ENCODE measurements at places on chromosomes 2 and 18.

- DNase-seq: peak; percentile 42
Observed at GRCh38 chr2:69770193-69770702, 28.3 kb downstream of the ANXA4 start.

DNA sequence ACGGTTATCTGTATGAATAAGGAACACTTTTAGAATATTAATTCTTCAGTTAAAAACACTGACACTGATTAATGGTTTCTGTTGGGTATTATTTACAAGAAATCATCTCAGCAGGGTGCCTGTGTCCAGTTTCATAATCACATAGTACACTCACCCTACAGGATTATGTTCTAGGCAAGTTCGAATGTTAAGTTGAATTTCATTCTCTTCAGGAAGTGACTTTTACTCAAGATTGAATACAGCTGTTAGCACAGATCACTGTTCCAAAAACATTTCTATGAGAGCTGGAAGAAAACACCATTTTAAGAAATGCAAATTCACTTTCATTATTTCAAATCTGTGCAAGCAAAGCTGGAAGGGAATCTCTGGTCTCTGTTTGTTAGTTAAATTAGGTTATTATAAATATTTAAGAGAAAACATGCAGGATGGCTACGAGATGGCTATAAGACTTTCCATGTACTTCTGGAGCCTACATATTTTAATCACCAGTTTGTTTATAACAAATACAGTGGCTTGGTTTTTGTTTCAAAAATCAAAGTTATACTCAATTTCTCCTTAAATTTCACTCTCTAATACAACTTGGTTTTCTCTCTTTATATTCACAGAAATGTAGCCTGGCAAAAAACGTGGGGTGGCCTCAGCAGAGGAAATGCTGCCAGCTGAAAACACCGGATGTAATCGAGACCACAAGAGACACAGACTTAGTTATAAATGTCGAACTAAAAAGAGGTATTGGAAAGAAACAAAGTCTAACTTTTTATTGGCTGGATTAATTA, 65.8 kb downstream of the RBMS1 start:
- peak; percentile 42 for DNase-seq

GRCh38 chr2:239961662-239962613, 63.2 kb downstream of the NDUFA10 start:
- DNase-seq: no peak

- no peak for DNase-seq
Observed at GRCh38 chr2:9213477-9214051, 7.0 kb downstream of the ASAP2 start.

DNA sequence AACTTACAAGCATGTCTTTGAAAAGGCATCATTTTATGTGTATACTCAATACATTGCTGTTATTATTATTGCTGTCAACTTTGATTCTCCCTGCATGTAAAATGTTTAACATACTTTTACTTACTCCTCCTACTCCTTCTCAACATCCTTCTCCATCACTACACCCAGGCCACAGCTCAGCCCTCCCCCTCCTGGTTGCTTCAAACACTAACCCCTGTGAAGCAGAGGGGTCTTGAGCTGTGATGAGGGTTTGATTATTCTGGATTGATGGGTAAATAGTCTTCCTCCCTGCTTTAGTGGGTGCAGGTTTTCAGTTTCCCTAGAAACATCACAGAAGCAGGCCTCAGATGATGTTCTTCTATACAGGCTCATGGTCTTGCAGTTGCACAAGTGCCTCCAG, 221.0 kb downstream of the OSR1 start:
- no peak for DNase-seq

DNA sequence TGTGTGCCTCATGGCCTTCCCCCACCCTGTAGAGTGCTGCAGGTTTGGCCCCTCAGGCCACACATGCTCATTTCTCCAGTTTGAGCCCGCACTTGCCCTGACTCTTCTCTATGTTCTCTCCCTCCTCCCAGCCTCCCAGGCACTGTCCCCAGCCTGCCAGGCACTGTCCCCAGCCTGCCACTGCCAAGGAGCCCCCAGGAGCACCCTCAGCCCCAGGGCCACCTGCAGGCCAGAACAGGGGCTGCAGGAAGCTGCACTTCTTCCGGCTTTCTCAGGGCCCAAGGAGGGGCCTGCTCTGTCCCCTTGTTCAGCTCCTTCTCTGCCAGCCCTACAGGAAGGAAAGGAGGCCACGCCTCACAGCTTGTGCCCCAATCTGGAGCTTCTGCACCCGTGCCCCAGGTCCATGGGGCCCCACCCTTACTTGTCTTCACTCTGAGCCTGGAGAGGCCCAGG, 31.6 kb downstream of the CYP26B1 start:
- DNase-seq: no peak

DNA sequence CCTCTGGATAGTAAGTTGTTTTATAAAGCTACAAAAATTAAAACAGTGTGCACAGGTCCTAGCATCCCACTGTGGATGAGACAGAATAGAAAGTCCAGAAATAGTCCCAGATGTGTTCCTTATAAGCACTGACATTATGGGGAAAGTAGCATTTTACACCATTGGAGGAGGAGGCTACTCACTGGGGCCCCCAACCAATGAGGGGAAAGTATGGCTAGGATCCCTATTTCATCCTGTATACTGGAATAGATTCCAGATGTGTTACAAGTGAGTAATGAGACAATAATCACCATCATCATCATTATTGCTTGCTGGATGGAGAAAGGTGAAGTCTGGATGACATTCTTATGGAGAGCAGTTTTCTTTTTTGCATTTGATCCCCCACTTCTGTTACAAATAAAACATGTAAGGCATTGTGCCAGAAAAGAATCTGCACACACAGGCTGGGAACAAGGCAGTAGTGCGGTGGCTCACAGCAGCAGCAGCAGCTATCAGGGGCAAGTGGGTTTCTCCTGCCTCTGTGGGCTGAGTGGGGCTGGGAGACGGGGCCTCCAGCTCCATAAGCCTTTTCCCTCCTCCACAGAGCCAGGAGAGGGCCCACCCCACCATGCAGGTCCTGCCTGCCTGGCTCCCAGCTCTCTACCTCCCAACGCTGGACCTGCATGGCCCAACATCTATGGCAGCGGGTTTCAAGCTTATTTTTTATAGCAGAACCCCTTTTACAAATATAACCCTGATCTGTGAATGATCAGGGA, 5.0 kb downstream of the ARID5A start:
- DNase-seq: no peak

GRCh38 chr2:110115291-110116032, at the start of gene MALL:
Gene MALL (minus strand): TSS chr2:110115822. CDS start chr2:110115792, 30 bp downstream.
- no peak for DNase-seq

DNA sequence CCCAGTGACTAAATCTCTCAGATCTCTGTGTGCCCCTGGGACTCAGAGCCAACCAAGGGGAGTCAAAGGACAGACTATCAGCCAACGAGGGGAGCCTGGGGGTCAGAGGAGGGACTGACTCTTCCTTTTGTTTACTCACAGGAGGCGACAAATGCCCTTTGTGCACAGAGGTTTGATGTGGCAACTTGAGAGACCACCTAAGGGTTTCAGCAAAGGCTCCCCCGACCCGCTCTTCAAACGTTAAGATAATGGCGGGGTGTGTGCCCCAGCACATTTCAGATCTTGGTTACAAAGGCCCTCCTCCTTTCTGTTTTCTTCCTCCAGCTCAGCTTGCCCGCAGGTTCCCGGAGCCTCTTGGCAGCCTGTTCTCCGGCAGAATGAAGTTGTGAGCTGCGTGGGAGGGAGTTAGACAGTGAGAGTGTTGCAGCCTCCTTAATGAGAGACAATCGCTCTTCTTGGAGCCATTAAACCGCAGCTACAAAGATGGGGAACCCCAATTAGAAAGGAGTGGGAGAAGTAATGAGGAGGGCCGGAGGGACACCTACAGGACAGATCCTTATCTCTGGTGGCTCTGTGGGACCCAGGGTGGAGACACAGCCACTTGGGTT, 76.2 kb downstream of the KIAA2012 start:
- DNase-seq: no peak

DNA sequence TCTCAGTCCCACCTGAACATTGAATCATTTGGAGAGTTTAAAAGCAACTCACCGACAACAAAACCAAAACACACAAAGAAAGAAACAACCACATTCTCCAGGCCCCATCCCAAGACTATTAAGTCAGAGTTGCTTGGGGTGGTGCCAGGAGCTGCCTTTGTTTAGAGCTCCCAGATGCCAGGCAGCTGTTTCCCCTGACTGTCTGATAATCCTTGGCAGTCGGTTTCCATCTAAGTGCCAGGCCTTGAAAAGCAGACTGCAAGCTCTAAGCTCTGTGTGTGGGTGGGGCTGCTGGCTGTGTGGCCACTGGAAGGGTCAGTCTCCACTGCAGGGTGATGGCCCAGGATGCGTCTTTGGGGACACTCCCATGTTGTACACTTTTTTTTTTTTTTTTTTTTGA, 255.3 kb upstream of the AGAP1 start:
- no peak for DNase-seq

GRCh38 chr2:113277474-113278072, 1.1 kb downstream of the PAX8 start:
- peak; percentile 10 for DNase-seq

DNA sequence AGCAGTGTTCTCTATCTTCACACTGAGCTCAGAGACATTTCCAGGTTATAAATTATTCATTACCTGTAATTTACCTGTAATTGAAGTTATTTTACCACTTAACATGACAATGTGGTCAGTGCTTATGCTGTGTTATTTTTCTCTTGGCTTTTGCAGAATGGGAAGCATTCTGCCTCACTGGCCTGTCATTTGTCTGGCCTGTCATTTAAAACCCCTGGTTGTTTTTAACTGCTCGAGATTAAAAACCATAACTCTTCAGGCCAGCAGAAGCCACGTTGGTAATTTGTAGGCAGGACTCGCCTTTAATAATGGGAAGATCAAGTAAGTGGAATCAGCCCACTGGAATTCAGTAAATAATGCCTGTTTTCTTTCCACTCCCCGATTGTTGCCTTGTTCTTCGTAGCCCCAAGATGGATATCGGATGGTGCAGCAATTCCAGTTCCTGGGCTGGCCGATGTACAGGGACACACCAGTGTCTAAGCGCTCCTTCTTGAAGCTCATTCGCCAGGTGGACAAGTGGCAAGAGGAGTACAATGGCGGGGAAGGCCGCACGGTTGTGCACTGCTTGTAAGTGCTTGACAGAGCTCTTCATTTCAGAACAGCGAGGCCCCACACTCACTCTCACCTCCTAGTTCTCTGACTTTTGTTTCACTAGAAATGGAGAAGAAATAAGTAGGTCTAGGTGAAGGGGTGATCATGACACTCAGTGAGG, 222.4 kb upstream of the RAB12 start:
- DNase-seq: no peak

DNA sequence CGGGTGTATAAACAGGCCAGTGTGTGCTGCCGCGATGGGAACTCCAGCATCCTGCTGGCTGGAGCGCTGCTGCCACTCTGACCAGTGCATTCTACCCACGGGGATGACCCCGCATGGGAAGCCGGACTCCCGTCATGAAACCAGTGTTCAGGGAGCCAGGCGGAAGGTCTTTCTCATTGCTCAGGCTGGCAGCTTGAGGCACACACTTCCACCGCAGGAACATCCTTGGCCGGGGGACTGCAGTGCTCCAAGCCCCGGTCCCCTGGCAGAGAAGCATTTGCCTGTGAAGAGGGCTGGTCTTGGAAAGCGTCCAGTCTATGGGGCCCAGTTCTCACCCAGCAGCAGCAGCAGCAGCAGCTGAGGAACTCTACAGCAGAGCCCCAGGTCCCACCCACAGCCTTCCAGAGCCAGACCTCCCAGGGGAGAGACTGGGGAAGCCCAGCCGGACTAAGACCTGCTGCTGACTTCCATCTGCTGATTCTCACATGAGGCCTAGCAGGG, 235.9 kb downstream of the KLHL29 start:
- DNase-seq: no peak

DNA sequence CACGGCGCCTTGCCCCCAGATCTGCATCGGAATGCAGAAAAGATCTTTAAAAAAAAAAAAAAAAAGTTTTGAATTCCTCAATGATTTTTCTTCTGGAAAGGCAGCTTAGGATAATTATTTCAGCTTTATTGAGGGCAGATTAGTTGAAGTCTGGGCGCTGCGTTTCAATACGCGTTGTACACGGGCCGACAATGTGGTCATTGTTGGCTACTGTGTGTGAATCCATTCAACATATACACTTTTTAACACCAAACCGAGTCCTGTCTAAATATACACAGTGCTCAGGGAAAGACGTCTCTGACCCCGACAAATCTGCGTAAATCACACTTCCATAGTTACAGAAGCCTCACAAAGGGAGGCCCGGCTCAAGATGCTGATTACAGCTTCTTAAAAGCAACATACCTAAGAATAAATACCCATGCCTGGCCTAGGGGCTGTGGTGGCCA, 1.4 kb upstream of the SIX3 start:
- no peak for DNase-seq

GRCh38 chr18:60146220-60146960, 226.2 kb downstream of the MC4R start:
- DNase-seq: no peak

GRCh38 chr2:105779394-105779793, 34.7 kb downstream of the NCK2 start:
- DNase-seq: no peak

DNA sequence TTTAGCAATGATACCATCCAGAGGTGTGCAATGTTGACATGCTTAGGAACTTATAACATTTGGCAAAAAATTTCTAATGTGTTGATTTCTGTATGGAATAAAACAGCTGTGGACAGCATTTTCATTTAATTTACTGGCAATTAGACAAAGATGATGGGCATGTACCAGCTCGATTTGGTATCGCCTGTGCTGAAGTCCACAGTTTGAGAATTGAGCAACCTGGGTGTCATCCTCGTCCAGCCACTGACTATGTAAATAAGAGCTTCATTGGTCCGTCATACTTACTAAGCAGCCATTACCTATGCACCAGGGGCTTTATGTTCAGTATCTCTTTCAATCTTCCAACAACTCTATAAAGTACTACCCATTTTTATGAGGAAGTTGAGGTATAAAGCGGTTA, 24.6 kb upstream of the ACAA2 start:
- no peak for DNase-seq

GRCh38 chr2:96207774-96208142, 869 bp downstream of the STARD7 start:
- no peak for DNase-seq

All from activated CD4-positive, alpha-beta T cell treated with anti-CD3 and anti-CD28 coated beads for 48 hours (primary cell).